Head of caudate nucleus (tissue), 42 donors: ENCODE measurements at places on chromosomes 5 and 9.

DNA sequence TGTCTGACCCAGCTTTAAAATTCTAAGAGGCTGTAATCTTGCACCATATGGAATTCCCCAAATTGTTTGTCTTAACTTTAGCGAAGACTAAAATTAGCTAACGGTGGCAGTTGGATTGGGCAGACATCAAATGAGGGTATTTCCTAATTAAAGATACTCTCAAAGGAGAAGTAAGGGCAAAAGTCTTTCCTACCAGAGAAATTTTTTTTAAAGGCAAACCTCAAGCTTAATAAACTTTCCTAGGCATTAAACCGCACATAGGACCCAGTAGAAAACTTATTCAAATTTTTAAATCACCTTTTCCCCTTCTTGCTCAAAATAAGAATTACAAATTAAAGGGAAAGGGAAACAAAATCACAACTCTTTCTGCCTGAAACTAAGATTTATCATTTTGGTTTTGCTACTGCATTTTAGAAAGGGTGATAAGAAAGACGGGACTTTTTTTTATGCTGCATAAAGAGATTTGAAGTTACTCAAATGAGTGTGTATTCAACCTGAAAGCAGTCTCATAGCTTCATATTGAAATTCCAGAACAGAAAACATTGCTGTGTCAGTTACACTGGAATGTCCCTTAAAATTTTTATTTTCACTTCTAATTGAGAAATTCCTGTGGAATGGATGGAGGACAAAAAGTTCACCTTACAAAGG is 189.1 kb upstream of the PTGER4 start:
- no peak for DNase-seq

GRCh38 chr5:124658867-124659557 is 87.4 kb downstream of the ZNF608 start:
- DNase-seq, result no peak

DNA sequence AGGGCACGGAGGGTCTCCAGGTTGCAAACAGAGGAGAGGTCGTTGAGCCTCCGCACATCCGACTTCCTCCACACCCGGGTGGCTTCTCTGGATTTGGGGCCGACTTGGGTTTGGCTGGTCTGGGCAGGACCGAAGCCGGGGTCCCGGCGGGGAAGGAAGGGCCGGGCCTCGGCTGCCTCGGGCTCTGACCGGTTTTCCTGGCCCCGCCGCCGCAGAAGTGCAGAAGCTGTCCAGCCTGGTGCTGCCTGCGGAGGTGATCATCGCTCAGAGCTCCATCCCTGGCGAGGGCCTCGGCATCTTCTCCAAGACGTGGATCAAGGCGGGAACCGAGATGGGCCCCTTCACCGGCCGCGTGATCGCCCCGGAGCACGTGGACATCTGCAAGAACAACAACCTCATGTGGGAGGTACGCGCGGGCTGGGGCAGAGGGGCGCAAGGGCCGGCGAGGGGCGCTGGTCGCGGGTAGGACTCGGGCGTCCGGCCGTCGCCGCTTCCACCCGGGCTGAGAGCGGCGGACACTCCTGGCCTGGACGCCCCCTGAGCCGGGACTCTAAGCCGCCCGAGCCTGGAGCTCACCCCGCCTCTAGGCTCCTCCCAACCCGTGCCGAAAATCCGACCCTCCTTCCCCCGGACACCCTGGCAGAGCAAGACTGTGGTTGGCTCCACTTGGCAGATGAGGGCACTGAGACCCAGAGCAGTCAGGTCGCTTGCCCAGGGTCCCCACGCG is 2.2 kb downstream of the PRDM12 start:
- DNase-seq, result no peak

- DNase-seq, result no peak
Observed at GRCh38 chr5:32143617-32144377, 30.3 kb downstream of the GOLPH3 start.

GRCh38 chr9:123102375-123103113 is 69.1 kb downstream of the GPR21 start:
- peak; percentile 20 for DNase-seq
